ENCODE measurements at places on chromosomes 2 and 18.
A peak's percentile ranks its signal among the peaks of the same experiment; 100 is the strongest.

DNA sequence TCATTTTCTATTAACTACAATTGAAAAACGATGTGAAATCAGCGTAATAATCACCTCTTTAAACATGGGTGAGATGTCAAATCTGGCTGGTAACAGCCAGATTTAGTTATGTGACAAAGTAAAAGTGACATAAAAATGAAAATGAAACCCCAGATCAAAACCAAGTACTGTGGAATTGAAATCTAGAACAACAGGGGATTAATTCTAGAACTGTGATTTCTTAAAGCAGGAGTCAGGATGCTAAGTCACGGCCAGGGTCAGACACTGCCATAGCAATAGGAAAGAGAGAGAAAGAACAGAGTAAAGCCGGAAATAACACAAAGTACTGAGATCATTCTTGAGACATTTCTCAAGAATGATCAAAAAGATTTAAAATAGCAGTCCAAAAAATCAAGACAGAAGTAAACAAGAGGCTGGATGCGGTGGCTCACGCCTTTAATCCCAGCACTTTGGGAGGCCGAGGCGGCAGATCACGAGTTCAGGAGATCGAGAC lies 1183.7 kb upstream of the NXPH2 start:
- no peak for DNase-seq

DNA sequence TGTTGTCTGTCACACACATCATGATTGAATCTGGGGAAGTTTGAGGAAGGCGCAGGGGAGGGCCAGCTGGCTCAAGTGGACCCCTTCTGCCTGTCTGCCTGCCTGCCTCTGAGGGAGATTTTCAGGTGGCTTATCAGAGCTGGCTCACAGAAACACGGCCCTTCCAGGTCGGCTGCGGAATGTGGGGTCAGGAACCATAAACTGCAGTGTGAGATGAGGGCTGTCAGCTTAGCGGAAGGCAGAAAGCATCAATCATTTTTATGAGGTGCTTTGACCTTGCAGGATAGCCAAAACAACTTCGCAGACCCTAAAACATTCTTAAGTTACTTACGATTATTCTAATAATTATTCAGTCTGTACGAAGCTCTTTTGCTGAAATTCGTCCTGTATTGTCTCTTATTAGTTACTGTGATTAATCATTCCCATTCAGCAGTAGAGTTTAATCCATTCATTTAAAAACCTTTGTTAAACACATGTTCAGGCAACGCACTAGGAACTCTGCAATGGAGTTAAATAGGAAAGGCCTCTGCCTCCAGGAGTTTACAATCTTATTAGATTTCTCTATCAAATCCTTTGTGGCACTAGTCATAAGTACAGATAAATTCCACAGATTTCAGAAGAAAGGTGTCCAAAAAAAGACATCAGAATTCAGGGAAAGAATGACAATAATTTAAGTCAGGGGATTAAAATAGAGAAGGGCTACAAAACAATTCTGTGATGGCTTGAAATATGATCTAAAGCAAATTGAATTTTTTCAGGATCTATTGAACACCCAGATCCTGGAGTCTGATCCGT lies 371.6 kb downstream of the HRH4 start:
- DNase-seq = no peak

DNA sequence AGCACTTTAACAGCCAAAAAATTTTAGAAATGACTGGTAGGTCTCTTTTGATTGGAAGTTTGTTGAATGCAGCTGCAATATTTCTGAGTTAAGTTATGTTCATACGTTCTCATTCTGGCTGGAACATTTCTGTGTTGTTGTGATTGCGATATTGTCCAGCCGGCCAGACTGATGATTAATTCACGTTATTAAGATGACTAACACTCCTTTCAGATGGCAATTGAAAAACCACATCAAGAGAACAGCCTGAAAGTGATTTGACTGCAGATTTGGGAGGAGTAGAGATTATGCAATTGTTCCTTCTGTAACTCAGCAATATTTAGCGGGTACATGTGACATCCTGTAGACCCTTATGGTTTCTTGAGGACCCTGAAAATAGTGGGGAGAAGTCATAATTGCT lies 133.7 kb downstream of the FBXO15 start:
- no peak for DNase-seq

DNA sequence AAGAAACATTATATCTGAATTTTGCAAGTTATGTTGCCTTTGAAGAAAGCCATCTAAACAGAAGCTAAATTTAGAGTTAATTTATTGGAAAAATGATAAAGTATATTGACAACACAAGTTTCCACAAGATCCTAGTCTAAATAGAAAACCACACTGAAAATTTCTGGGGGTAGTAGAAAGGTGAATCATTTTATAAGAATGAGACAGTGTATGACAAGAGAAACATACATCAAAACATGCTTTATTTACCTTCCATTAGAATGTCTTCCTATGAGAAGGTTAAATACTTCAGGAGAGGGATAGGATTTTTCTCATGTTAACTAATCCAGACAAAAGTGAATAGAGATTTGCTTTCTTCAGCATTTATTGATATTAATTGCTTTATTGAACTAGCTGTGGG lies 1389.8 kb upstream of the ZEB2 start:
- no peak for DNase-seq

GRCh38 chr2:219526320-219527075 lies 12.2 kb downstream of the ASIC4 start:
- no peak for DNase-seq

DNA sequence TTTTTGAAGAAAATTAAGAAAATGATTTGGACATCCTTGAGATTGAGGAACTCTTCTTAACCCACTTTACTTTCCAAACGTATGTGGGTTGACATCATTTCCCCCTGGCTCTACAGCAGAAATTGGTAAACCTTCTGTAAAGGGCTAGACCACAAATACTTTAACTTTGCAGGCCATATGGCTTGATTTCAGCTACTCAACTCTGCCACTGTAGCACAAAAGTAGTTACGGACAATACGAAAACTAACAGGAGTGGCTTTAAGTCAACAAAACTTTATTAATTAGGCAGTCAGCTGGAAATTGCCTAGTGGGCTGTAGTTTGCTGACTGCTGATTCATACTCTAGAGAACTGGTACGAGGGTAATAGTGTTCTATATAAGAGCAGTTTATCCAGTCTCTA lies 83.2 kb upstream of the DTNB start:
- DNase-seq = no peak

DNA sequence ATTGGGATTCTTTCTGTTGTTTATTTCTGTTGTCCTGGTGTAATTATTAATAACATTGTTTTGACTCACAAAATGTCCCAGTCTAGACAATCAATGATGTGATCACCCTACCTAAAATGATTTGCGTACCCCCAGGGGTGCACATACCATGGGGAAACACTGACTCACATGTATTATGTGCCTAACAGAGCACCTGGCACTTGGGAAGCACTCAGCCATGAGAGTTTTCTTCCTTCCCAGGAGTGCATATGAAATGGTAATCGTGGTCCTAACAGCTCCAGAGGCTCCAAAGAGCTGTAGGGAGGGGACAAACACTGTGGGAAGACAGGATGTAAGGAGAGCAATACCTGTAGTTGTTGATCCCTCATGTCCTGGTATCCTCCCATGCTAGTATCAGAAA lies 187.8 kb upstream of the ERBB4 start:
- no peak for DNase-seq

- DNase-seq = peak; percentile 64
These were observed 7.3 kb downstream of the CYS1 start for GRCh38 chr2:10072656-10073480.

DNA sequence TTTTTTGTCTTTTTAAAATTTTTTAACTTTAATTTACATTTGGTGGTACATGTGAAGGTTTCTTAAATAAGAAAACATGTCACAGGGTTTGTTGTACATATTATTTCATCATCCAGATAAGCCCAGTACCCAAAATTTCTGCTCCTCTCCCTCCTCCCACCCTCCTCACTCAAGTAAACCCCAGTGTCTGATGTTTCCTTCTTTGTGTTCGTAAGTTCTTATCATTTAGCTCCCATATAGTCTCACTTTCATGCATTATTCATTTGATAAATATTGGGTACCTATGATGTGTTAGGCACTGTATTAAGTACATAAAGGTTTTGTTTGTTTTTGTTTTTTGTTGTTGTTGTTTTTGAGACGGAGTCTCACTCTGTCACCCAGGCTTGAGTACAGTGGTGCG lies 5.7 kb upstream of the TGIF1 start:
- no peak for DNase-seq

- no peak for DNase-seq
These were observed 24.7 kb downstream of the RND3 start for GRCh38 chr2:150462770-150463169.

- DNase-seq = no peak
These were observed 851.6 kb upstream of the SALL3 start for GRCh38 chr18:78128004-78128403.

DNA sequence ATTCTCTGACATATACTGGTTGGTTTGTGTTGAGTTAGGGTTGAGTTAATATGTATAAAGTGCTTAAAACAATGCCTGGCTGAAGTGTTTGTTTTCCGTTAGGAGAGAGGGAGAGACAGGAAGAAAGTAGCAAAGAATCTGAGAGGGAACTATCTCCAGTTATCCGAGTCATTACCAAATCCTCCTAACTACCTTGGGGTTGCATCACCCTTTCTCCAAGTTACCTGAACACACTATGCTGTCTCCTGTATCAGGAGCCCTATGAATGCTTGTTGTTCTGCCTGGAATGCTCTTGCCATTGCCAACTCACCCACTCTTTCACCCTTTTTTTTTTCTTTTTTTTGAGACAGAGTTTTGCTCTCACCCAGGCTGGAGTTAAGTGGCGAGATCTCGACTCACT lies 47.9 kb upstream of the ITGAV start:
- no peak for DNase-seq

- no peak for DNase-seq
These were observed 127.5 kb upstream of the TNP1 start for GRCh38 chr2:216987252-216987821.

DNA sequence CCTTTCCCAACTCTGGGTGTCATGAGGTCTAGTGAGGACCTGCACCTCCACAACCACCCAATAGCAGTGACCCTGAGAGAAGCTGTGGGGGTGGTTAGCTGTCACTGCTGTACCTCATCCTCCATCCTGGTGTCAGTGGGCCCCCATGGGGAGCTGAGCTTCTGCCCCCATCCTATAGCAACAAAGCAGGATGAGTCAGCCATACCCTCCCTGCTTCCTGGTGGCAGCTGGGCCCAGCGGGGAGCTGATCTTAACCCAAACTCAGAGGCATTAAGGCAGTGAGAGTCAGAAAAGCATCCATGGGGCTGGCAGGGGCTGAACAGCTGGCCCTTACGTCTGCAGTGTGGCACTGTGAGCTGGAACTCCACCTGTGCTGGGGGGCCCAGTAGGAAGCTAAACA lies 247.8 kb upstream of the HDAC4 start:
- no peak for DNase-seq

DNA sequence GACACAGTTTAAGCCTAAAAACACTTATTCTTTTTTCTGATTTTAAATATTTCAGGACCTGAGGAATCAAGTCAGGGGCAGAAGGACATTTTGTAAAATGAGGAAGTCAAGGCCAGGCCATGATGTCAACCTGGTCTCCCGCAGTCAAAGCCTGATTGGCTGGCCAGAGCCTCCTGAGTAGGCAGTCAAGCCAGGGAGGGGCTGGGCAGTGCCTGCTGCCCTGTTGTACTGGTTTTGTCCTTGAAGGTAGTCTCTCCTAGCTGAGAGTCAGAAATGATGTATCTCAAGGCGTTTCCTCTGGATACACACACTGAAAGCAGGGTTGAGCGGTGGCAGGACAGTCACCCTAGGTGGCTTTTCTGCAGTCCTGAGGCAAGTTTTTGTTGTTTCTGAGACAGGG lies 19.8 kb downstream of the CCT7 start:
- DNase-seq = no peak

- no peak for DNase-seq
These were observed 40.7 kb upstream of the PLEKHM3 start for GRCh38 chr2:208066016-208066415.

GRCh38 chr2:108257757-108258331 lies 18.1 kb downstream of the SULT1C3 start:
- DNase-seq = no peak

GRCh38 chr2:191713837-191714236 lies 35.9 kb downstream of the NABP1 start:
- DNase-seq = no peak
